ENCODE measurements at places on chromosomes 5 and 9. TPM values are rescaled to one million over a fixed set of nuclear protein-coding genes. Genes with fewer than 3 reads are reported as not detected.

Gene ACOT12
- not detected for total RNA-seq

Gene ROPN1L
- total RNA-seq, result 0.14 TPM

Gene SSBP2
- total RNA-seq, result 14.7 TPM

Gene SUSD3
- total RNA-seq, result 0.37 TPM

Gene TRIM14
- 8.0 TPM for total RNA-seq

Gene RGS7BP
- total RNA-seq, result 0.18 TPM

Gene DEPDC1B
- 1.5 TPM for total RNA-seq

Gene ZFP2
- 0.55 TPM for total RNA-seq

Gene LCNL1
- total RNA-seq, result 0.88 TPM

Gene MYMK
- total RNA-seq, result not detected

Gene CARD6
- 4.2 TPM for total RNA-seq

Gene BAAT
- 0.23 TPM for total RNA-seq

Gene ECSCR
- 0.74 TPM for total RNA-seq

Gene TPRN
- 6.2 TPM for total RNA-seq

Gene SLC1A3
- total RNA-seq, result 14.3 TPM
